Coronary artery (tissue), 2 donors: ENCODE measurements at places on chromosomes 1 and 21.

DNA sequence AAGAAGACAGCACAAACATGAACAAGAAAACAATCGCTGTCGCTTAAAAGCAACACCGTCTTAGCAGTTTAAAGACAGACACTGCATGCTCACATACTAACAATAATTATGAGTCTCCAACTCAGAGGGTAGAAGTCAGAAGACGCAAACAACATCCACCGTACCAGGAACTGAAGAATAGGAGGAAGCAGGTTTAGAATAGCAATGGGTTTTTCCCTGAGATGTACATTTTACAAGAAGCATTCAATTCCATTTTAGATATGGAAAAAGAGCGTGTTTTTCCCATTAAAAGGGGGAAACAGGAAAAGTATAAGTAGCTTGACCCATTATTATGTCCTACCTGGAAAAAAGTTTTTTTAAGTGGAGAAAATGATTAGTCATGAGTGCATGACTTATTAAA, 34.5 kb upstream of the KCNE1 start:
- no peak for DNase-seq

DNA sequence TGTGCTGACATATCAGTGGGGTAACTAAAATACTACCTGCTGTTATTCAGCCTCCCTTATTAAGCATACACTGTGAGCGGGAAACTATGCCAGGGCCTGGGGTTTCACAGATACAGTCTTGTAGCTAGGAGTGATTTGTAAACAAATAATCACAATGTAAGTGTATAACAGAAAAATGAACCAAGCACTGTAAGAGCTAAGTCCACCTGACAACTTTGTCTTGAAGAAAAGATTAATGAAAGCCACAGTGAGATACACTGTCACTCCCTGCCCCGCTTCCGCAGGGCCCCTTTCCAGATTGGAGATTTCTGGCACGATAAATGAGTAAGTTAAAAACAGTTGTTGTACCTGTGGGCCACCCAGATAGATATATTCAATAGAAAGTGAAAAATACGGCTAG, 4.8 kb downstream of the RCAN3 start:
- no peak for DNase-seq

DNA sequence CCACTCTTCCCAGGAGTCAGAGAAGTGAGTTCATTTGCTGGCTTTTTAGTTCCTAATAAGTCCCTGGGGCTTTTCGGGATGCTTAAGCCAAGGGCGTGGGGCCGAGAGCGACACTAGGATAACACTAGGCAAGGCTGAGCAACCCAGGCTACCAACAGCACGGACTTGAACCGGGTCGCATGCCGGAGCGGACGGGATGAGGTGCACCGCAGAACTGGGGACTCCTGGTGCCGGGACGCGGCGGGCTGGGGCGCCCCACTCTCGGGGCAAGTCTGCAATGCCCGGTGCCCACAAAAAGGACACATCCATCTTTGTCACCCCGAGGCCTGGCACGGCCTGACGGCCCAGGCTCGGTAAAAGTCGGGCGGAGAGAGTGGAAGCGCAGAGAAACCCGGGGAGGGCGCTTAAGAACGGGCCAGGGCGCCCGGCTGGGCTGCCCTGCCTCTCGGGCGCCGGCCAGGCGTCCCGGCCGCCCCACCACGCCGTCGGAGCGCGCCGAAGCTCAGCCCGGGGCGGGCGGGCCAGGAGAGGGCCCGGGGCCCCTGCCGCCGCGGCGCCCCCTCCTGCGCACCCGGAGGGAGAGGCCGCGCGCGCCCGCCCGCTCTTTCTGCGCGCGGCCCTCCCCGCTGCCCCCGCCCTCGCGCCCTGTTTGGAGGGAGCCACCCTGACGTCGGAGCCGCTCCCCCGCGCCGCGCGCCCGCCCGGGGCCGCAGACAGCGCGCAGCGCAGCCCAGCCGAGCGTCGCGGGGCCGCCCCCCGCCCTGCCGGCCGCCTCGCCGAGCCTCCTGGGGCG, at the start of gene NBL1:
Gene NBL1 (plus strand): TSS at position 710 of the 793 bp plus-strand sequence. CDS start 10,720 bp downstream, outside the sequence.
- DNase-seq: peak; percentile 74

DNA sequence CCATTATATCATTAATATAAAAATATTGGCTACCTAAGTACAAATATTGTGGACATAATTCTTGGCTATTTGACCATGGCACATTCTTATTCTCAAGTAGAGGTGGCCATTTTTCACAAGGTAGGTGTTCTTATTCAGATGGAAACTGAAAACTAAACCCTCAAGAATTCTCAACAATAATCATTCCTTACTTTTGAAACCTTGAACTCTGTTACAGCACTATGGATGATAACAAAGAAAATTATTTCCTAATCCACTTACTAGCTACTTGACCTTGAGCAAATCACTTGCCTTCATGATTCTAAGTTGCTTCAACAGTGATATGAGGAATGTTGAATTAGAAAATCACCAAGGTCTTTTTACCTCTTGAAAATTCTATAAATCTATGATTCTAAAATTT, 482.2 kb downstream of the PTPRC start:
- DNase-seq: no peak

DNA sequence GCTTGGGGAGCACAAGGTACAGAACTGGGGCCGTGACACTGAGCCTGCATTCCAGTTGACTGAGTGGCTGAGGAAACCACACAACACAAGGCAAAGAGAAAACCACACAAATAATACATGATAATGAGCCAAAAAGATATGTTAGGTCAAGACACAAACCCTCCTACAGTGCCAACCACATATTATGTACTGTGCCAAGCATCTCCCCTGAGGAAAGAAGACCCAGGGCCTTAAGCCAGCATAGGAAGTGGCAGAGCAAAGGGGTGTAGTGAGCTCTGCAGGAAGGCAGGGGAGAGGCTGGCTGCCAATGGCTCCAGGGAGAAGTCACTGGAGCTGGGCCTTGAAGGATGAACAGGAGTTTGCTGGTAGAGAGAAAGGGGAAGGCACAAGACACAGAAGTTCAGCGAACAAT, 28.2 kb downstream of the CTNNBIP1 start:
- DNase-seq: no peak

DNA sequence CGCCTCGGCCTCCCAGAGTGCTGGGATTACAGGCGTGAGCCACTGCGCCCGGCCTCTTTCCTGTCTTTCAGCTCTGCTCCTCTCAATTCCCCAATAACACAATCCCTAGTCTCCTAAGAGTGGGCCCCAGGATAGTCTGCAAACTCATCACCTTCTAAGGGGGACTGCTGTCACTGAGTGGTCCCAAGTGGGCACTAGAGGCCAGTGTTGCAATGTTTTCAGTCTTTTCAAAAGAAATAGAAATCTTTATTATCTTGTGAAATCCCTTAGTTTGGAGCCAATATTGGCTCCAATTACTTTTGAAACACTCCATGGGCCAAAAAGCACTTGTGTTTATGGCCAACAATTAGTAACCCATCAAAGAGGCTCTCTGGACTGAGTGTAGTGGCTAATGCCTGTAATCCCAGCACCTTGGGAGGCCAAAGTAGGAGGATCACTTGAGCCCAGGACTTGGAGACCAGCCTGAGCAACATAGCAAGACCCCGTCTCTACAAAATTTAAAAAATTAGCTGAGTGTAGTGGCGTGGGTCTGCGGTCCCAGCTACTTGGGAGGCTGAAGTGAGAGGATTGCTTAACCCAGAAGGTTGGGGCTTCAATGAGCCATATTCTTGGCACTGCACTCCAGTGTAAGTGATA, 28.6 kb upstream of the ZNF697 start:
- no peak for DNase-seq

DNA sequence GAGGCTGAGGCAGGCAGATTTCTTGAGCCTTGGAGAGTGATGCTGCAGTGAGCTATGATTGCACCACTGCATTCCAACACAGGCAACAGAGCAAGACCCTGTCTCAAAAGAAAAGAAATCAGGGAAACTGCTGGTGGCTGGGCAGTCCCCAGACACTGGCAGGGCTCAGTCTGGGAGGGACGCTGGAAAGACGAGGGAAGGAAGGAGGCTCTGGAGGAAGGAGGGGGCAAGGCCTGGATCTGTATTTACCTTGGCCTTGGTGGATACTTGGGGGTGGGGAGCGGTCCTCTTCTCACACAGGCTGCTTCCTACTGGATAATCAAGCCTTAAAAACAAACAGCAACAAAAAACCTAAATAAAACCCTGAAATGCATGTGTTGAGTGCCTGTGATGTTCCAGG, 24.4 kb downstream of the KCNQ4 start:
- no peak for DNase-seq

DNA sequence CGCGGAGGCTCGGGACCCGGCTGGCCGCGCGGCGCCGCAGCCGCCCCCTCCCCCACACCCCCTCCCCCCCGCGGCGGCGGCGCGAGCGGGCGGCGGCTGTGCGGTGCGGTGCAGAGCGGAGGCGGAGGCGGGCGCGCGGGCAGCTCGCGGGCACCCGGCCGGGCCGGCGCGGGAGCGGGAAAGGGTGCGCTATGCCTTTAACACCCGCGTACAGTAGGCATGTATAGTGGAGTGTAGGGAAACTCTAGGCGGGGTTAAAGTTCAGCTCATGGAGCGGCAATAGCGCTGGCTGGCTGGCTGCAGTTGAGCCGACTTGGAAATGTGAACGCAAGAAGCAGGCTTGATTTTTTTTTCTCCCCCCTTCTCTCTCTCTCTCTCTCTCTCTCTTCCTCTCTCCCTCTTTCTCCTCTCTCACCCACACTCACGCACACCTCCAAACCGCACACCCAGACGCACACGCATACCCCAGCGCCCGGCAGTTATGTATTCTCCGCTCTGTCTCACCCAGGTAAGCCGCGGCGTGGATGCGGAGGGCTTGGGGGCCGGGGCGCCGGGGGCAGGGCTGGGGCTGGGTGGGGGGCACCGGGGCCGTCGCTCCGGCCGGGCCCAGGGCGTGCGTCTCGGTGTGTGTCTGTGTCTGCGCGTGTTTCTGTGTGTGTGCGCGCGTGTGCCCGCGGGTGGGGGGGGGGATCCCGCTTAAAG, at the start of gene NFIA:
Gene NFIA (plus strand): TSS at position 251 of the 702 bp plus-strand sequence.
- DNase-seq: peak; percentile 81

DNA sequence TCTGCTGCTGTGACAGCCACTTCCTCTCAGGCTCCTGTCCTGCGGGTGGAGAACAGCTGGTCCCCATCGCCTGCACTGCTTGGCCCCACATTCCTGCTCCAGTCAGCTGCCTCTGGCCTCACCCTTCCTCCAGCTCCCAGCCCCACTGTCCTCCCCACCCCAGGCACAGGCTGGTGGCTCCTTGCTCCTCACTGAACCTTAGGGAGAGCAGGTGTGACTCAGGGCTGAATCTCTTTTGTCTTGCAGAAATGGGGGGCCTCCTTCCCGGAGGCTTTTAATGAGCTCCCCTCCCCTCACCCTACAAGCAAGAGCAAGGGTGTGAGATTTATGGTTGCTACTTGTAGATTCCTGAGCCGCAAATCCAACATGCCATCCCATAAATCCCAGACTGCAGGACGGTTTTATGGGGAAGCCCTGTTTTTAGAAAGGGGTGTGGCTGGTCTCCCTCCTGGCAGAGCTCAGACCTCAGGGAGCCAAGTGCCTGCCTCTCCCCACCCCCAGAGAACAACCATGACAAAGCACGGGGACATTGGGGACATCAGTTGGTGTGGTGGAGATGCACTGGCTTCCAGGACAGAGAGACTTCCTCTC, 15.2 kb downstream of the CDK18 start:
- DNase-seq: no peak

DNA sequence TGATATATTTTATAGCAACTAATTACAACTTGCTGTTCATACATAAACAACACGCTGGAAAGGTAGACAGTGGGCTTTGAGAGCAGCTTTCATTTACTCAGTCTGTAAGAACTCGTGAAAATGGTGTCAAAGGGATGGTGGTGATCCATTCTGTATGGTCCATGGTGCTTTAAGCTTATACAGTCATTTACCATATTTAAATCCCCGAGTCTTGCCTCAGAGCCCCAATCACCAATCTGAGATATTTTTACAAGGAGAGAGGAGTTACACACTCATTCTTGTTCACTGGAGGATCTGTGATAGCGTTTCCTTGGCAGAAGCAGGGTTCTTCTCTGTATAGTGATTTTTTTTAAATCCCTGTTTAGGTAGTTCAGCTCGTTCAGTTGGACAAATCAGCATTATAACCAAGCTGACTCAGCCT, 694.6 kb downstream of the USP25 start:
- no peak for DNase-seq

DNA sequence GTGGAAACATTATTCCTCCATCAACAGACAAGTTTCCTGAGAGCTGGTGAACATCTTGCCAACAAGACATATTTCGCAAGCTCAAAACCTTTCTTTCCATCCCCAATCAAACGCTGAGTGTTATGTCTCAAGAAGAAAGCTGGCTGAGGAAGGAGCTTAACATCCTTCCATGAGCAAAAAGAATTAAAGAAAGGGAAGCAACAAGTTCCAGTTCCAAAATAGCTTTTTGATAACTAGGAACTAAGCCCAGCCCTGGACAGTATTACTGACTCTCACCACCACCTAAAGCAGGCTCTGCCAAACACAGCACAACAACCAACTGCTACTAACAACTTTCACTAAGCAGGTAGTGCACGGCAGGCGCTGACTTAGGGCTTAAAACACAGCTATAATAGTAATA, 50.2 kb downstream of the CAPZB start:
- no peak for DNase-seq

DNA sequence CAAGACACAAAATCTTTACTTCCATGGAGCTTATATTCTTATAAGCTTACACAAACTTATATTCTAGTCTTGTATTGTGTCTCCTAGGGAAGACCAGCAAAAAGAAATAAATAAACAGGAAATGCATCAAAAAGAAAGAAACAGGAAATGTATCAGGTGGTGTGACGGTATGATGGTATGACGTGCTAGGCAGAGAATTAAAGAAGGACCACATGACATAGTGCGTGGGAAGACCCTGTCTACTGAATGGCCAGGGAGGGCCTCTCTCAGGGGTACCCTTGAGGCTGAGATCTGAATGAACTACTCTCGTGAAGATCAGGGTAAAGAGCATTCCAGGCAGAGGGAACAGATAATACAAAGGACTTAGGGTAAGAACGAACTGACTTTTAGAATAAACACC, 15.6 kb upstream of the WDR26 start:
- no peak for DNase-seq

DNA sequence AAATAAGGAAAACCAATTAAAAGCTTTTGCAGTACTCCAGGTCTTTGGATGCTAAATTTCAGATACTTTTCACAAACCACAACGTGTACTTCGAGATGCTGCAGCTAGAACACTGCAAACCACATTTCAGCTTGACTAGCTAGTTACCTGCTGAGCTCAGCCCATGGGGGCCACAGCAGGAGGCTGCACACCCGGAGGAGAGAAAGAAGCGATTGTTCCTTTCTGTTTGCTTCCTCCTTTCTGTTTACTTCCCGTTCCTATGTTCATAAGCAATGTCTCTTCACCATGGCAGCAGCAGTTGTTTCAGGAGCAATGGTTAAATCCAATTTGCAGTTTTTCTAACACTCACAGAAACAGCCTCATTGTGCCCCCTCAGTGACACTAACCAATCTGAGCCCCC, 225.6 kb upstream of the FGGY start:
- DNase-seq: no peak

GRCh38 chr1:83103341-83103740, 895.6 kb downstream of the TTLL7 start:
- no peak for DNase-seq
